ENCODE measurements at places on chromosomes 13 and 19.
A peak's percentile ranks its signal among the peaks of the same experiment; 100 is the strongest.

DNA sequence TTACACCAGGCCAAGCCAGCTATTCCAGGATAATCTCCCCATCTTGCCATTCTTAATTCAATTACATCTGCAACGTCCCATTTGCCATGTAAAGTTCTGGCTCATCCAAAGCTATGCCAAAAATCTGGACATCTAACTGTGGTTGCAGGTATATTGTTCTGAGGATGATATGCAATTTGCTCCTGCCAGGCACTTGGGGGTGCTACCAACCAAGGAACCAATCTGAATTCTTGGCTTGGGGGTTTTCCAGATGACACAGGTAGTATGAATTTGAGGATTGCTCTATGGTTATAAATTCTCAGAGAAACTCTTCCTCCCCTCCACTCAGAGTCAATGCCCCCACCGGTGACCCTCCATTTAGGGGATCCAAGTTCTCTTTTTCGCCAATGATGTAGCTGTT, 33.0 kb downstream of the CRYL1 start:
- DNase-seq: peak; percentile 35

GRCh38 chr13:50437252-50437651, 406.2 kb downstream of the DLEU7 start:
- no peak for DNase-seq

GRCh38 chr19:1857648-1858326, 5.6 kb downstream of the KLF16 start:
- no peak for DNase-seq

DNA sequence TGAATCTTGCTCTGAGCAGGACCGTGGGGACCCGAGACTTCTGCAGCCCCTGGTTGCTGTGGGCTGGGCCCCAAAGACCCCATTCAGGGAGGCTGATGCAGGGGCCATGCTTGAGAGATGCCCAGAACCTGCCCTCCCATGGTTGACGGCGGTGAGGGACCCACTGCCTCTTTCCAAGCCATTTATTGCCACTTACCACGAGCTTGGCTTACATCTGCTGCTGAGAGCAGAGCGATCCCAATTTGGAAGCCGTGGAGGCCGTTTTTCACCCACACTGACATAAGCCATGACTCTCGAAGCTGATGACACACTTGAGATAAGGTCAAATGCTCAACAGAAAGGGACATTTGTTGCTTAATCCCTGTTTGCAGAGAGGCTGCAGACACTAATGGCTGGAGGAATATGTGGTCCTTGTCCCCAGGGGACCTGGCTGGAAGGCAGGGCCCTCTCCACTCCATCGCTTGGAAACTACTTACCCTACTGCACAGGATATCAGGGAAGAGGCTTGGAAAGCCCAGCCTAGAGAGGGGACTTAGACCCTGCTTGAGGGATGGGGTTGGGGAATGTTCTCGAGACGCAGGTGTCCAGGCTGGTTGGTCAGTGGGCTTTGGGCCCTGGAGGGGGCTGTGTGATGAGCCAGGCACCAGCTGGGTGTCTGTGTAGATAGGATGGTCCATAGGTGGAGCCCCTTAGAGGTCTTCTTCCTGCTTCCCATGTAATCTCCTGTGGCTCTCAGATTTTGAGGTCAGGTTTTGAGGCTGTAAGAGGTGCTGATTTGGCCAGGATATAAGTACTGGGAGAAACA, 15.3 kb downstream of the ZNF536 start:
- no peak for DNase-seq

DNA sequence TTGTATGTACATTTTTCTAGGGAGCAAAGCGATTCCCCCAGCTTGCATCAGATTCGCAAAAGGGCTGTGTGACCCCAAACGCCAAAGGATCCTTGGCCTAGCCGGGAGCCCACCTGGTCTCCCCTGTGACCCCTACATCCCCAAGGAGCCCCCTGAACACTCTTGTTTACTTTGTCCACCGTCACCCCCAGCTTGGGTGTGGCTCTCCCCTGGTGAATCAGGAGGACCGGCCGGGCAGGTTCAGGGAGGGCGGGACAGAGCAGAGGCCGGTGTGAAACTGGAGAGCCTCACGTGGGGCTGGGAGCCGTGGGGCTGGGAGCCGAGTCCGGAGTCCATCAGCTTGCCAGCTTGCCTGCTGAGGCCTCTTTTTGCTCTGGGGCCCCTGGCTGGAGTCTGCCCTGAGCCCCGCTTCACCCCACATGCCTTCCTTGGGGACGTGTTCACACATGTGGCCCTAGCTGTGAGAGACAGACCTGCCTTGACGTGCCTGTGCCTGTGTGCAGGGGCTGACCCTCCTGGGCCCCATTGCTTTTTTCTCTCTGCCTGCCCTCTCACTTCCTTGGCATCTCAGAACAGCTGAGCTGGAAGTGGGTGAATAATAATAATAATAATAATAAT, 2.0 kb downstream of the ITPKC start:
- DNase-seq: peak; percentile 25

GRCh38 chr19:42508892-42509444, 19.3 kb downstream of the CEACAM1 start:
- no peak for DNase-seq

- DNase-seq: peak; percentile 87
Observed at GRCh38 chr19:14496029-14496833, at the start of gene GIPC1. GIPC1 (minus strand) TSS chr19:14496127; CDS start chr19:14482976, 13,151 bp downstream.

DNA sequence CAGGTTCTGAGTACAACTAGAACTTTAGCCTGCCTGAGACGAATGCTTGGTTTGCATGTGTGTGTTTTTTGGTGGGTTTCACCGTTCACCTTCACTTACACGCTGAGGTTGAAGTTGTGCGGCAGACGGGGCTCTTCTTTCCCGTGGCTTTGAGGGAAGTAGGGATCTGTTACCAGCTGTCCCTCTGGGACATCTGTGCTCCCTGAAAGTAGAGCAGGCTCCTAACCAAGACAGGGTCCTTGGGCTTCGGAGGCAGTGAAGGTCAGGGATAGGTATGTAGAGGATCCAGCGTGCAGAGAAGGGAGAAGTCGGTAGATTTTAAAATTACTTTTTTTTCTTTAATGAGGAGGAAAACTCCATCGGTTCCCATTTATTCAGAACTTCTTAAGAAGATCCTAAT, 48.7 kb downstream of the ZNF536 start:
- no peak for DNase-seq

DNA sequence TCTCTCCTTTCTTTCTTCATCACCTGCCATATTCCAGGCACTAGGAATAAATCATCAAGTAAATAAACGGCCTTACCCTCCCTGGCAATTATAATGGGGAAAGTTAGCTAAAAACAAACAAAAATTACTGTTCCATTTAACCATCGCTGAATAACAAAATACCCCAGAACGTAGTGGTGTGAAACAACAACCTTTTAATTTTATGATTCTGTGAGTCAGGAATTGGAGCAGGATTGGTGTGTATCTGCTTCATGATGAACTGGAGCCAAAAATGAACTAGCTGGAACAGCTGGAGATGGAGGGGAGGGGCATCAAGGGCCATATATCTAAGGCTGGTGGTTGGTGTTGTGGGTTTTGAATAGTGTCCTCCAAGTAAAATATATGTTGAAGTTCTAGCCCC, 3.7 kb upstream of the CADM4 start:
- DNase-seq: no peak

GRCh38 chr19:14441041-14441938, 8.2 kb downstream of the PKN1 start:
- DNase-seq: no peak

DNA sequence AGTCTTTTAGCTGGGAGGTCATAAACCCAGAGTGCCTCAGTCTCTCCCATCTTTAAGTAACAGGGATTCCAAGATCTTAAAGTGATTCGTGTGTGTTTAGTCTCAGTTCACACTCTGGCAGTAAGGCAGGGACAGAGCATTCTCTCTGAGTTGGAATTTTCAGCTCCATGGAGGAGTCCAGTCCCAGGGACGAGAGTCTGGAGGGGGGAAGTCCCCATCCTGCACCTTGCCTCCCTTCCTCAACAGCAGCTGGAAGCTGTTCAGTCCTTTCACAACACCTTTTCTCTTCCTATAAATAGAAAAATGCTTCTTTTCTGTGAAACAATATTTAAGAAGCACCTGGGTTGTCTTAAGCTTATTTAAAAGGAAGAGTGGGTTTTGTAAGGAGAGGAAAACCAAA, 82.0 kb downstream of the KLF5 start:
- DNase-seq: no peak

GRCh38 chr13:89627996-89628395, 1719.5 kb upstream of the MIR17HG start:
- no peak for DNase-seq

GRCh38 chr13:47813718-47814117, 187.4 kb downstream of the SUCLA2 start:
- no peak for DNase-seq

GRCh38 chr19:16936901-16937300, 48.1 kb downstream of the F2RL3 start:
- DNase-seq: no peak

DNA sequence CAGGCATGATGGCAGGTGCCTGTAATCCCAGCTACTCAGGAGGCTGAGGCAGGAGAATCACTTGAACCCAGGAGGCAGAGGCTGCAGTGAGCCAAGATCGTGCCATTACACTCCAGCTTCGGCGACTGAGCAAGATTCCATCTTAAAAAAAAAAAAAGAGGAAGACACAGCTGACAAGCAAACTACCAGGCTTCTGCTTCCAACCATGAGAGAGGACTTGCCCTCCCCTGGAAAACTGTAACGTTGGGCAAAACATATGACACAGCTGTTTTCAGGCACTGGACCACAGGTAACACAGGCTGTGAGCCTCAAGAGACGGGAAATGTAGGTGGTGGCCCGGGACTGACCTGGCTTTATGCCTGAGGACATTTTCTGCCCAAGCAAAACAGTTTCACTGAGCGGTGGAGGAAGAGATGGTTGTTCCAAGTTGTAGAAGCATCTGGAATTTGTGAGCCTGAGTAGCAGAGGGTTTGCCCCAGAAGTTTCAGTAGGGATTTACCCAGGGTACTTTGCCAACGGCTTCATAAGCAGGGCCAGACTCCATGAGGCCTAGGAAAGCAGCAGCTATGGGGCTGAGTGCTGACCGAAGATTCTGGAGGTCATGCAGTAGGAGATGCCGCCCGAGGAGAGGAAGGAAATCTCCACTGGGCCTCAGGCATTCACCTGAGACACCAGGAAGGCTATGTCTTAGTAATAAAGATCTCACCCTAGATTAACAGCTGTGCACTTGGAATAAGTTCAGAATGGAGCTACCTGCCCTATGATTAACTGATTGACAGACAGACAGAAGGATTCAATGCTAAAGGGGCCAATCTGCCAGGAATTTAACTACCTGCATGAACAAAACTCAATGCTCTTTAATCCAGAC, 88.0 kb downstream of the ABCC4 start:
- no peak for DNase-seq

DNA sequence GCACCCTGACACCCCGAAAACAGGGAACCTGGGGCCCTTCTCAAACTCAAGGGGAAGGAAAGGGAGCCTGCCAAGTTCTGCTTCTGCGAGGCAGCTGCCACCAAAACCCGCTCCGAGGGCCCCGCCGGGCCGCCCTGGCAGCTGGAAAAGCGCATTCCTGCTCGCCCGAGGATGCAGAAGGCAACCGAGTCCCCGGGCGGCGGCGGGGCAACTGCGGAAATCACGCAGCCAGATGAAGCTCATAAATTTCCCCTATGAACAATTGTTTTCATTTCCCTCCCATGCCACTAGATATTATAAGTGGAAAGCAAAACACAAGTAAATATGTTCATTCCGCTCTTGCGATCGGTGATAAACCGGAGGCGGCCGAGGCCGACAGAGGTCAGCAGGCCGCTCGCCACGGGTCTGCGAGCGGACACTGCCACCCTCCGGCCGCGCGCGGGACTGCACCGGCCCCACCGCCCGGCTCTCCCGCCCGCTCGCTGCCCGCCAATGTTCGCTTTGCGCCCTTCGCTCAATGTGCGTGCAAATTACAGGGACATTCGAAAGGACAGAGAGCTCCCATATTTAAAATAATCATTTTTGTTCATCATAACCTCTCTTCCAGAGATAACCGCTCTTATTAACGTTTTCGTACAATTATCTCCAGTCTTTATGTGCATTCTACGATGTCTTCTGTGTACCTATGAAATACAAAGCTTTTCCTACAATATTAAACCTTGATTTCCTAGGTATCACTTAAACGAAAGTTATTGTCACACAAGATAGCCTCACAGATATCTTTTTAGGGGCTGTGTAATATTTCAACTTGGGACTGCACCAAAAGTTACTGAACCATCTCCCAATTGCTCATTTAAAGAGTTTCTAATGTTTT, 120.8 kb upstream of the ZNF507 start:
- peak; percentile 67 for DNase-seq

DNA sequence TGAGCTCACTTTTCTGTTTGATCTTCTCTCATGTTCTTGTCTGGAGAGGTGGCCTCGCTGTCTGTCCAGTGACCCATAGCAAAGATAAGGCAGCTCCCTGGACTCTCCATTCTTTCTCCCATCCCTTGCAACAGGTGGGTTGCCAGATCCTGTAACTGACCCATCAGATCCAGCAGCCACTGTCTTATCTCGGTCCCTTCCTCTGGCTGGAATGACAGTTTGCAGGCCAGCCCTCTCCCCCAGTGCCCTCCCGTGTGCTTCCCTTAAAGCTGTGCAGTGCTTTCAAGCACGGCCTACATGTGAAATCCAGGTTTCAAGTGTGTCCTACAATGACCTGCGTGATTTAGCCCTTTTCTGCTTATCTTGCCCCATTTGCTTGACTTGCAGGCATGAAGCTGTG, 3.7 kb downstream of the GTF3A start:
- no peak for DNase-seq

- no peak for DNase-seq
Observed at GRCh38 chr13:101828119-101828518, 375.6 kb downstream of the ITGBL1 start.

DNA sequence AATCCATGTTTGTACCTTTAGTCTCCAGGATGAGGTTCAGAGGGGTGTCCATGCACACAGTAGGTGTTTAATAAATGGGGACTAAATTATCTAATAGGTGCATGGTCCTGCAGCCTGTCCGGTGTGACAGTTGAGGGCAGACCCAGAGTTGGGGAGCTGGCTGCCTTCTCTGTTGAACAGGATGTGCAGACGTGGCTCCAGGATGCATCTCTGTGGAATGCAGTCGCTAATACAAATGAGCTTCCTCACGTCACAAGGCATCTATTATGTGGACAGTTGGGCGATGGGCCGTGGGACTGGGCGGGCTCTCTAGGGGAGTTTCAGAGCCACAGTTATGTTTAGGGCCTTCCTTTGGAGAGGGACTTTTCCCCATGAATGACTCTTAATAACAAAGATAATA, 71.0 kb downstream of the SIPA1L3 start:
- DNase-seq: no peak

DNA sequence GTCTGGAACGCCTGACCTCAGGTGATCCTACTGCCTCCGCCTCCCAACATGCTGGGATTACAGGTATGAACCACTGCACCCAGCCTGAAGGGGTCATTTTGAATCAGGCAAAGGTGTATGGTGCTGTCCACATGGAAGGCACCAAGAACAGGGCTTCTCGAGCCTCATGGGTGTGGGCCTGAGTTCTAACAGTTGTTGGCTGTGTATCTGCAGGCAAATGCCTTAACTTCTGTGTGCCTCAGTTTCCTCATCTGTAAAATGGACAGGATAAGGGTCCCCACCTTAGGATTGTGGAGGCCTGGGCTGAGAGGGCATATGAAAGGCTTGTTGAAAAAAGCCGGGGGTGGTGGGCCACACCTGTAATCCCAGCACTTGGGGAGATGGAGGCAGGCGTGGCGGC, 9.2 kb downstream of the AP1M2 start:
- no peak for DNase-seq
